ENCODE measurements at places on chromosomes 5 and 9.

GRCh38 chr9:6051511-6051950 lies 36.1 kb upstream of the RANBP6 start:
- no peak for DNase-seq

- DNase-seq, result no peak
These were observed 44.9 kb downstream of the PFDN1 start for GRCh38 chr5:140258016-140258415.

GRCh38 chr5:176646707-176647029 lies 616 bp upstream of the TSPAN17 start:
- no peak for DNase-seq

- no peak for DNase-seq
These were observed 451.6 kb downstream of the CDH18 start for GRCh38 chr5:19536387-19536786.

DNA sequence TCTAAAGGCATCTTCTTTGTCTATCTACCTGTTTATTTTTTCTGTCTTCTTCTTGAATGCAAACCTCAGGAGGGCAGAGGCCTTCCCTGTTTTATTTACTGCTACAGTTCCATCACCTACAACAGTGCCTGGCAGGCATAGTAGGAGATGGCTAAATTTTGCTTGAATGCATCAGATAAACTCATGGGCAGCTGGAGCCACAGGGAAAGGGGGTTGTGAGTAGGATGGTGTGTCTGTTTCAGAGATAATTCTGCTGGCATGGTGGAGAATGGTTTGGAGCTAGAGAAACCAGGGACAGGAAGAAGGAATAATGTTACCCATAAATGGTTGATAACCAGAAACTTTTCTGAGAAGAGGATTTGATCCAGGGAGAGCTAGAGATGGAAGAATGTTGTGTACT lies 189.8 kb upstream of the BRINP1 start:
- no peak for DNase-seq

DNA sequence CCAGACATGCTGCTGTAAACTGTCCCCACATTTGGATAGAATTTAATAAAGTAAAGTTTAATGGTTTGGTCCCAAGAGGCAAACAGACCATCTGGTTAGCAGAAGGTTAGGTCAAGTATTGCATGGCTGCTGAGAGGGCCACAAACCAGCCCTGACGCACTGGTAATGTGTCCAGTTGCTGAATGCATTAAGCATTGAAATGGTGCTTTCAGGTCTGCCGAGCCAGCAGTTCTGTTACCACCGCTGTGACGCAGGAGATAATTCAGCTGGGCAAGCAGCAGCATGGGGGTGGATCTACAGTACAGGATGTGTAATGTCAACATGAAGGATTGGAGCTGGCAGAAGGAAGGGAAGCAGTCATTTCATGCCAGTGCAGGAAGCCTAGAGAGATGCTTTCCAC lies 16.0 kb downstream of the ZNF462 start:
- peak; percentile 16 for DNase-seq

DNA sequence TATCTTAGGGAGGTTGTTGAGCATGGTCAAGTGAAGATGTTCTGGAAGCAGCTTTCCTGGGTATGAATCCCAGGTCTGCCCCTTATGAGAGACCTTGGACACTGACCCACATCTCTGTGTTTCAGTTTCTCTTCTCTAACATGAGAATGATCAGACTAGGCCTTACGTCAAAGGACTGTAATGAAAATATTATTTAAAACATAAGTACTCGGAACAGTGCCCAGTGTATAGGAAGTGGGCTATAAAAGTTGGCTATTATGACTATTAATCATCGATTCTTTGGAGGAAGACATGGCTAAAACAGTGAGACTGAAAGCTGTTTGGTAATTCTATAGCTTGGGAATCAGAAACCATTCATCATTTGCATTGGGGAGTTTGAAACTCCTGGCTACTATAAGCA lies 65.3 kb upstream of the MYO10 start:
- DNase-seq, result no peak

GRCh38 chr9:97852399-97853055 lies 499 bp upstream of the FOXE1 start:
- DNase-seq, result no peak

GRCh38 chr9:79809316-79809876 lies 237.6 kb downstream of the TLE4 start:
- DNase-seq, result no peak

DNA sequence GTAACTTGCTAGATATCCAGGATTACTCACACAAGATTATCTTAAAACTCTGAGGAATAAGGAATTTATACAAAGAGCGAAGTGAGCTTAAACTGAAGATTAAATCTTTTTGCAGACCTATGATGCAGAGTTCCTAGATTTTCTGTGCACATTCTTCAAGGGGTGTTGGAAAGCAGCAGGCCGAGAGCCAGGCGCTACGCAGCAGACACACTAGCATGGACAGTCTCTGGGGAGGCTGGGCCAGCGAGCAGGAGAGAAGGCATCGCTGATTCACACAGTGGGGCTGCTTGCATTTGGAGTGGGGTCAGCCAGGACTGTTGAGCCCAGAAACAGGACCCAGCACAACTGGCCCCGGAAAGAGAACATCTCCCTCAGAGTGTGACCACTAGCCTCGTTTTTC lies 136.3 kb downstream of the ADAMTS16 start:
- no peak for DNase-seq

- DNase-seq, result no peak
These were observed 71.5 kb downstream of the FCHO2 start for GRCh38 chr5:73027361-73027760.

DNA sequence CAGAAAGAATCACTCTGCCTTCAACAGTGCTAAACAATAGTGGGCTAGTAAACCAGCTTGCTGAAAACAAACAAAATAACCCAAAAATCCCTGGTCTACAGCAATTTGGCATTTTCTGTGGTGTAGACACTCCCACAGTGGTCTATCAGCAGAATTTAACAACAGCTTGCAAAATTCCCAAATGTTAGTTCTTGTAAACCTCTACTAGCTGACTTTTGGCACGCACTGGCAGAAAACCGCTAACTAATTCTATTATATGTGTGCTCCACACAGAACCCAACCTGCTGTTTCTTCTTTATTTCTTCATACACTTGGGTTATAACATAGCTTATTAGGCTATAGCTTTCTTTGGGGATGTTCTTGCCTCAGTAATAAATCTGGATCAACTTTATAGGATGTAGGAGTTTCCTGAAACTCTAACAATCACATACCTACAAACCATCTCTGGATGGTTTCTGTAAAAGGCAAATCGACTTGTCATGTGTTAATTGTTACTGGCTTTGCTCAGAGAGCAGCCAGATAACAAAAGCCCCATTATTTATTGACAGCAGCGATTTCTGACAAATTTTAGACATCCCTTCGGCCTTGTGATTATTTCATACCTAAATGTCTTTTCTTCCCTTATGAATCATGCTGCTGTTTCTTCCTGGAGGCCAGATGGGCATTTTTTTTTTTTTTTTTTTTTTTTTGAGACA lies 82.7 kb upstream of the NAA35 start:
- DNase-seq, result no peak

- DNase-seq, result no peak
These were observed 165.0 kb downstream of the SMARCA2 start for GRCh38 chr9:2180154-2180553.

GRCh38 chr5:106797996-106798395 lies 872.7 kb downstream of the EFNA5 start:
- no peak for DNase-seq

DNA sequence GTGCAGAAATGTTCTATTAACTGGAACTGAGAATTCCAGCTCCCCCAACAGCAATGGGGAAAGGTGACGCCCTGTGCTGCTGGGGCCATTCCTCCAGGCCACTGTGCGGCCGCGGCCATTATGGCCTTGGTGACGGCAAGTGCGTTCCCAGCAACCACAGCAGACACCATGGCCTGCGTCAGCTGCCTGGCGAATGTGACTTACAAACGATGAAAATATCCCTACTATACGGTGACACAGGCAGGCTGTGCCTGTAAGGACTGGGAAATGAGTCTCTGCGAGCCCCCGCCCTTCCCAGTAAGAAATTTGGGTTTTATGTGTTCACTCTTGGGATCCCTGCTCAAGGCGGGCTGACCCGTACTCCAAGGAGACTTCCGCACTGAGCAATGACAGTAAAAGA lies 20.6 kb downstream of the CLPTM1L start:
- no peak for DNase-seq

- DNase-seq, result no peak
These were observed 272.7 kb downstream of the ADAMTSL1 start for GRCh38 chr9:18746631-18747030.

DNA sequence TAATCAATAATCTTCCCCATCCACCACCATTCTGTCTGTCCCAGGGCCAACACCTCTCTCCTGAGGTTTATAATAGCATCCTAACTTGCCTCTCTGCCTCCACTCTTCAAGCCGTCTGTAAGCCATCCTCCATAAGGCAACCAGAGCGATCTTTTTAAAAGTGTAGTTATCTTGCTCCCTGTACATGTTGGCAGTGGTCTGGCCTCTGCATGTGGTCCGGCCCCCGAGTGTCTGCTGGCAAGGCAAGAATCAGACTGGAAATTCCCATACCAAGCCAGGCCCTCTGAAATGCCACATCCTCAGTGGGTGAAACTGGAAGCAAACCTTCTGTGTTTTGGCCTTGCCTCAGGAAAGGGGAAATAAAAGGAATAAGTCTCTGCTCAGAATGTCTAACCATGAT lies 17.0 kb downstream of the TTLL11 start:
- DNase-seq, result no peak

GRCh38 chr5:116032094-116032517 lies at the start of gene ARL14EPL:
TSS of gene ARL14EPL (plus strand) at chr5:116032472. CDS start at chr5:116051466, 18,994 bp downstream.
- peak; percentile 39 for DNase-seq

GRCh38 chr9:124356745-124357390 lies 58.4 kb downstream of the PSMB7 start:
- DNase-seq, result no peak

GRCh38 chr5:14270209-14270702 lies 127.1 kb downstream of the TRIO start:
- peak; percentile 76 for DNase-seq

DNA sequence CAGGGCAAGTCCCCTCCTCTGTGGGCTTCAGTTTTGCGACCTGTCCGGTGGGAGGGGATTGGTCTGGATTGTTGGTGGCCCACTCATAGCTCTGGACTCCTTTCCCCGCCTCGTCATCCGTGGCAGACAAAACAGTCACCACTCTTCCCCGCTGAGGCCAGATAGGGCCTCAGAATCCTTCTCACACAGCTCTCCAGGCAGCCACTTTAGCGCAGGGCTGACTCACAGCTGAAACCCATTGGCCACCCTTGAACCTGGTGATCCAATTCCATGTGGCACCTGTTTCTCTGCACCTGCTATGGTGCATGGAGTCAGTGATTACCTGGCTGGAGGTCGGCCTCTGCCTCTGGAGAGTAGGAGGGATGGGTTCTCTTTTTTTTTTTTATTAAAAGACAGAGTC lies 15.8 kb upstream of the CACFD1 start:
- DNase-seq, result no peak

- no peak for DNase-seq
These were observed 20.3 kb downstream of the MFAP3 start for GRCh38 chr5:154059039-154059430.

DNA sequence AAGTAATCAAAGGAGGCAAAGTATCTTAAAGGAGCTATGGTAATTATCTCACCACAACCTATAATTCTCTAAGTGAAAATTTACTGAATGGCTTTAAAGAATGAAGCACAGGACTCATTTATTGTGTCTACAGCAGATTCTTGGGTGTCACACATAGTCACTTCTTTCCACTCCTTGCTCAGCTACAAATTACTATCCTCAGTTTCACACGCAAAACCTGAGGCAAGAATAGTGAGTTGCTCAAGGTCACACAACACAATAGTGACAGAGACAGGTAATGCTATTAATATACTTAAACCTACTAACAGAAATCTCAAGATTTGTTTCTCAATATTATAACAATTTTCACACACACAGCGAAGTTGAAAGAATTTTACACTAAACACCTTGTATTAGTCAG lies 120.9 kb upstream of the STK32A start:
- no peak for DNase-seq

GRCh38 chr9:111094958-111095357 lies 56.7 kb upstream of the LPAR1 start:
- DNase-seq, result no peak

- DNase-seq, result no peak
These were observed 113.5 kb upstream of the SPOCK1 start for GRCh38 chr5:137612576-137612975.

DNA sequence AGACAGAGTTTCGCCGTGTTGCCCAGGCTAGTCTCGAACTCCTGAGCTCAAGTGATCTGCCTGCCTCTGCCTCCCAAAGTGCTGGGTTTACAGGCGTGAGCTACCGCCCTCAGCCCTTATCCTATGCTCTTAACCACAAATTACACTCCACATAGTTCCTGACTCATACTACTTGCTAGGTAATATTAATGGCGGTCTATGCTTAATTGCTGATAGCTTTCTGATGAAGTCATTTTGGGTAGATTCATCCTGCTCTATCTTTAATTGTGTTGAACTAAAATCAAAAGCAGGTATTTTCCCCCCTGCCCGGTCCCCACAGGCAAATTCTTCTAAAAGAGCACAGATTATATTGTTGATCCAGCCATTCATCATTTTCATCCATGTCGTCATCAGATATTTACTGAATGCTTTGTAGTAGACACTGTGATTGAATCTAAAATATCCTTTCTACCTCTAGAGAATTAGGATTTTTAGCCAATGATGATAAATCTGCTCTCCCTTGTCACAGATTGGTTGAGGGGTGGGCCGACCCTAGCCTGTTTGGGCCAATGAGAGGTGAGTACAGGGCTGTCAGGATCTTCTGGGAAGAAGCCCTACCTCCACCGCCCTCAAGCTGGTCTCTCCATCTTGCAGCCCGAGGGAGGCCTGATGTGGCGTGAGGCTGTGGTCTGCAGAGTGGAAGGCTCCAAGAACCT lies 144.8 kb downstream of the NR3C1 start:
- no peak for DNase-seq

- peak; percentile 48 for DNase-seq
These were observed 596.9 kb downstream of the PDE4D start for GRCh38 chr5:59296317-59297264.

DNA sequence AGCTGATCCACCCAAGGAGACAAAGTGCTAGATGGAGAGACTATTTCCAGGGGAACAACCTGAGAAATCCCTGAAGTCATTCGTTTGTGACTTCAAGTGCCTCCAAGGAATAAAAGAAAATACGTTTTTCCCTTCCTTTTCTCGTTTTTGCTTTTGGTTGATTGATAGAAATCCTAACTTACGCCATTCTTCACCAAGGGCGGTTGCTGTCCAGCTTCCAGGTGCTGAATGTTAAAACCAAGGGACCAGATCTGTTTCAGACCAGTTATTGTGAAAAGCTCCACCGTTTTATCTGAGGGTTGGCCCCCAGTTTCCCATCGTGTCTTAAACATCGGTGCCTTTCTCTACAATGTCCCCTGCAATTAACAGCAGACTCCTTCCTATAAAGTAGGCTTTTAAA lies 600.7 kb upstream of the SGCD start:
- DNase-seq, result no peak

DNA sequence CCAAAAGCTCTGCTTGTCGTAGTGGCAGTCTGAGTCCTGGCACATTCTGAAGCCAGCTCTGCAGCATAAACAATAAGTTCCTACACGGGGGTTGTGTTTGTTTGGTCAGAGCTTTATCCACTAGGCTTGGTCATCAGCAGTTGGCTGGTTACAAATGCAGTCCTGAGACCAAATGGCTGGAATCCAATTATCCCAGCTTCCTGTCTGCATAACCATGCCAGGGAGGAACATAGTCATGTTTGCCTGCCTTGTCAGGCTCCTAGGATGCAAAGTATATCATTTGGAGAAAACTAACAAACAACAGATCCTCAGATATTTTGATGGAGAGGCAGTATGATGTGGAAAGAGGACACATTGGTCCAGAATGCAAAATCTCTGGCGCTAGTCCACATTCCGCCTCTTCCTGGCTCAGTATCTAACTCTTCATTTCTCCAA lies 85.8 kb downstream of the FBXO38 start:
- no peak for DNase-seq

- peak; percentile 40 for DNase-seq
These were observed 9.1 kb downstream of the UBAC1 start for GRCh38 chr9:135951889-135952663.

All from SW 1271 (cell line).